ENCODE measurements at places on chromosomes 4 and X.

- no peak for DNase-seq
Measured at GRCh38 chr4:28444886-28445496, 1584.3 kb downstream of the STIM2 start.

DNA sequence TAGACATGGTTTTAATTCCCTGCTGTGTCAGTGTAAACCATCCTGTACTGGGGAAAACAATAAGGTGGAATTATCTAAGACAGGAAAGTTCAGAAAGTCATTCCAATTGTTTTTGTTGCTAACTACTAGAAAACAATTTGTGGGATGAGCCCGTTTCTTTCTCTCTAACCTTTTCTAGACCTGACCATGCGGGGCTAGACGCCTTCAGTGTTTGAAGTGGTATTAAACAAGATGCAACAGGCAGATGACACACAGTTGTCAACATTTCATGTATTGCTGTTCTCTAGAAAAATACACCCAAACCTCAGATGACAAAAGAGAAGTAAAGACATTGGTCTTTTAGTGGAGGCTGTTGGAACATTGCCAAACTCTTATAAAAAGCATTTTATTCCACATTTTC, 105.7 kb downstream of the FRAS1 start:
- DNase-seq = no peak

DNA sequence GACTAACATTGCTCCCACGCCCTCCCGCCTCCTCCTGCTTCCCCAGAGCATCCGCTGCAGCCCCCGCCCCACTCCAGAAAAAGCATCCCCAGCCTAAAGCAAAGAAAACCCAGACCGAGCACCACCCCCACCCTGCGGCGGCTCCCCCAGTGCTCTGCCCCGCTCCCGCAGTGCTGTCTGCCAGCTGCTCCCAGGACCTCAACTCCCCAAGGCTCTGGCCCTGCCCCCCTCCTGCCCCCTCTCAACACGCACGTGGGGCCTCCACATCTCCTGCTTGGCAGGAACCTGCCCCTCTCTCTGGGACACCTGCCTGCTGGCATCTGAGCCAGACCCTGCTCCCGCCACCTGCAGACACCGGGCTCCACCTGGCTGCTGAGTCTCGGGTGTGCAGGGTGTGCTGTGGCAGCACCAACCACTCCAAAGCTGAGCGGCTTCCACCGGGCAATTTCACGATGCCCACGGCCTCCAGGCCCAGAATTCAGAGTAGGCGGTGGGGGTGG, 79.4 kb downstream of the FAM53A start:
- peak; percentile 44 for DNase-seq

GRCh38 chr4:150212485-150212884, 134.2 kb downstream of the DCLK2 start:
- DNase-seq = no peak

- no peak for DNase-seq
Measured at GRCh38 chr4:52431410-52431809, 227.7 kb downstream of the USP46 start.

GRCh38 chr4:2788532-2789103, 4.3 kb upstream of the SH3BP2 start:
- no peak for DNase-seq

DNA sequence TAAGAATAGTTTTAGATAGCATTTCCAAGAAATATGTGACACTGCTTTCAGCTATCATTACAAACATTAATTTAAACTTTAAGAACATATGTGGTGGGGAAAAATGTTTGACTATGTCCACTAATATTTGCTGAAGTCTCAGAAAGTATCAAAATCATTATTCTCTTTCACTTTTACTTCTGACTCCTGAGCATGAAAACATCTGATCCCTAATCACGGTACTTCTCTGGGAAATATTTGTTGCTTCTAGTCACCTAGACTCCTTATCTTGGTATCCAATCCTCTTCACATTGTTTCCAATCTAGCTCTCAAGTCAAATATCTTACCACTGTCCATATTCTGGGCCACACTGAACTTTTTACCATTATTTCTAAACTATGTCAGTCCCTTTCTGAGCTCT, 10.8 kb downstream of the NUDT6 start:
- no peak for DNase-seq

GRCh38 chr4:99861120-99861905, 32.9 kb downstream of the LAMTOR3 start:
- no peak for DNase-seq

- no peak for DNase-seq
Measured at GRCh38 chrX:109990582-109991276, 12.2 kb upstream of the TMEM164 start.

DNA sequence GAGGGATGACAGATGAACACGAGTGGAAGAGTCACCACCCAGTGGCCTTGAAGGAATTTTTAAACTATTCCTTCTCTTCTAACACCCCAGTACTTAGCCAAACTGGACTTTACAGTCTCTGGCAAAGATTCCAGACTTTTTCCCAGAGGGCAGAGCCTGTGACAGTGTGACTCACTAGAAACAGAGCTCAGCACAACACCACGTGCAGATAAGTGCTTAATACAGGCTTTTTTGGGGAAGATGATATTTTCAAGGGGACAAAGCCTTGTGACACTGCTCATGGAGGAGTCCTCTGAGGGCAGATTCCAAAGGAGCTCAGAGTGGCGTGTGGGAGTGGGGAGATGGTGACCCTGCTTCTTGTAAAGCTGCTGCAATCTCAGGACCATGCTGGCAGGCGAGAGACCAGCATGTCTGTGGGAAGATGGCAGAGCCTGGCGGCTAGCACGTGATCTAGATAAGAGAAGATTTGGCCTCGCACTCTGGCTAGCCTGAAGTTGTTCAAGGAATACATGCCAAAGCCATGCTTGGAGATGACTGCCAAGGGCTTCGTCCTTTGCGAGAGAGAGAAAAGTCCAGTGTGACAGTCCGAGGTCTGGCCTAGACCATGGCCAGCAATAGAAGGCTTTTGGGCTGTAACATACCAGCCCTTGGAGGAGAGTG, 2.4 kb downstream of the RAB33A start:
- DNase-seq = no peak

GRCh38 chr4:25563071-25563564, 92.5 kb upstream of the SLC34A2 start:
- DNase-seq = peak; percentile 40

DNA sequence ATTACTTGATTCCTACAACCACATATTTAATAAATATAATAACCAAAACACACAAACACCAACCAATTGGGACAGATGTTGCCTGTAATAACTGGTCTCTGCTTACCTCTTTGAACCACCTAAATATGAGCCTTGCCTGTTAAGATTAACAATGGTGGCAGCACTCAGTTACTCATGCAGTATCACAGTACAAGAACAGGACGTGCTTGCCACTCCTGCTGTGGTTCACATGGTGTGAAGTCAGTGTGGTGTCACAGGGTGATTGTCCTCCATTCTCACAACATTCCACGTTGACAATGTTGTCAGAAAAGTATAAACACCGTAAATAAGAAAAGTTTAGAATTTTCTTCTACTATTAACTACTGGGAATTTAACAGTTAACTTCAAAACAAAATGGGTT, 365.0 kb downstream of the PPP3CA start:
- no peak for DNase-seq

- DNase-seq = no peak
Measured at GRCh38 chr4:7837597-7838135, 102.0 kb downstream of the AFAP1 start.
